ENCODE measurements at places on chromosomes 12 and 14.

- no peak for DNase-seq
Observed at GRCh38 chr12:3032770-3033538, 44.2 kb upstream of the TSPAN9 start.

GRCh38 chr14:89648510-89648909, 231.5 kb upstream of the FOXN3 start:
- no peak for DNase-seq

GRCh38 chr12:104956870-104957718, 996 bp downstream of the SLC41A2 start:
- DNase-seq = no peak

GRCh38 chr12:24911271-24911791, 37.6 kb downstream of the BCAT1 start:
- DNase-seq = peak; percentile 59

GRCh38 chr14:20424851-20425250, 11.1 kb downstream of the KLHL33 start:
- DNase-seq = no peak

DNA sequence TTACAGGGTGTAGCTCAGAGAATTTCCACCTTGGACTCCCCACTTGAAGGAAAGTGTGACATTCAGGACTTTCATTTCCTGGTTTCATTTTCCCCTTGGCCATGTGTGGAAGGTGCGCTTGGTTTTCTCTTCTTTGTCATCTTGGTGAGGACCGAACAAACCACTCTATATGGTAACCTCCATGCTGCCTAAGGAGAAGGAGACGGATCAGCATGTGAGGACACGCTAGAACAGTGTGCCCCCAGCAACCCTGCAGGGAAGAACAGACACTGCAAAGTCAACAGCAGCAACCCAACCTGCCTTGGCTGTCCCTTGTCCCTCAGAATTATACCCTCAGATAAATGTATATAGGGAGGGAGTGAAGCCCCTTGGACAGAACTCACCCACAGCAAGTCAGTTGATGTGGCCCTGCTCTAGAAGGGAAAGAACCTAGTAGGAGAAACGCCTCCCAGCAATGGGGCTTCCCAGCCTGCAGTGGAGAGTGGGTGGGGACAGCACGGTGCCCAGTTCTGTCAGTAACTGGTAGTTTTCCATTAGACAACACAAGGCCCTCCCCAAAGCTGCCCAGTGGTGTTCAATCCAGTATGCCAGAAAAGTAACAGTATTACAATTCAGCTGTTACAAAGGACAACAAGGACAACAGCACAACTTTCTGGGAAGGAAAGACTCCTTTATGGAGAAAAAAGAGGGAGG, 18.9 kb upstream of the COCH start:
- DNase-seq = no peak

- no peak for DNase-seq
Observed at GRCh38 chr14:55707365-55707804, 127.4 kb downstream of the KTN1 start.

DNA sequence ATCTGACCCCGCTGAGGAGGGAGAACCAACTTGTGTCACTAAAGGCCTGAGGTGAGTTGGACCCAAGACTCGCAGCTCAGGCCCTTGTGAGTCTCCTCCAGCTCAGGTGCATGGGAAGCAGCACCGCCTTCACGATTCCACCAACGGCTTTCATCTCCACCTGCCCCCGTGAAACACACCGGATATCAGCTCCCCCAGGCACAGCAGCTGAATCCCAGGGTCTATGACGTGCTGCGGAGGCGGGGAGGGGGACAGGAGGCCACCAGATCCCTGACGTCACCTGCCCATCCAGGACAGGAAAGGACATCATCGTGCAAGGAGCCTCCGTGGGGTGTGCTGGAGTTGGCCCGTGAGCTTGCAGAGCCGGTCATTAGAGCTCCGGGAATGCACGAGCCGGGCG, 18.5 kb upstream of the SFSWAP start:
- no peak for DNase-seq

- no peak for DNase-seq
Observed at GRCh38 chr14:55180006-55180405, 11.4 kb downstream of the DLGAP5 start.

DNA sequence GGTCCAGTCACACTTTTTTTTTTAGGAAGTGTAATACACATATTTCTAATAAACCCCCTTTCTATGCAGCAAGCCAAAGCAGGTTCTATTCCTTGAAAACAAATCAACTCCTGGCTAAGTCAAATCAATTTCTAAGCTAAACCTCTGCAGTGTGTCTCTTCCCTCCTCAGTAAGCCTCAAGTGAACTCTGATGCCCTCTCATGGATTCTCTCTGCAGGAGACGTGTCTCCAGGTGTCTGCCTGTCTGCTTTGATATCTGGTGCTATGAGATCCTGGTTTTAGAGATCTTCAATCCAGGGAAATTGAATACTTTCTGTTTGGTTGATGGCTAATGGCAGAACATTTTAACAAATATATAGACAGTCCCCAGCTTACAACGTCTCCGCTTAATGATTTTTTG, 791.7 kb downstream of the AACS start:
- no peak for DNase-seq

- no peak for DNase-seq
Observed at GRCh38 chr14:34930591-34931091, 52.2 kb upstream of the SRP54 start.

DNA sequence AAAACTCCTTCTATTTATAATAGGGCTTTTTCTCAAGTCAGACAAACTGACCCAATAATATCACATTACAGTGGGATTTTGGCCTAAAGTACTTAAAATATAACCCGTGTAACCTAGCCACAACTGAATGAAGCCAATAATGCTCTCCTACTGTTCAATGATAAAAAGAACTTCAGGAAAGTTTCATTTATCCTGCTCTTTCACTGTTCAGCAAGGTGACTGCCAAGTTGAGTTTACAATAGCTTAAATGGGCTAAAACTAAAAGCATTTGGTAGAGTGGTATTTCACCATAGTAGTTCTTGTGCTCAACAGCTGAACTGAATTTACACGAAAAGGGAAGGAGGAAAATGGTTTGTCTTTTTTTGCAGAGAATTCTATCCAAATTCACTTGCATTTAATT, 49.8 kb downstream of the CNTN1 start:
- DNase-seq = no peak

DNA sequence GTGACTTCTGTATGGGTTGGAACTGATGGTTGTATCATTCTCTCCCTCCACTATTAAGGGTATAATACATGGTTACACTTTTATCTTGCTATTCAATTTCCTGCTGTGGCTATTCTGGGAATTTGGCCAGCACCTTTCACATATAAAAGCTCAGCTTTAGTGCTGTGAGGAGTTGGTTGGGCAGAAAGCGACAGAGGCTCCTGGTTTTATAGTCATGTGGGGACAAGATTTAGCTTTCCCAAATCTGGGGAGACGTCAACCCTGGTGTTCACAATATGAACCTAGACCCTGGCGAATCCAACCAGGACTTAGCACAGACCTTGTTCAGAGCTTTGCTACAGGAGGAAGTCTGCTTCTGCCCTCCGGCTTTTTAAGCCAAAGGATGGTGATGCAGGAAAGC, 36.5 kb downstream of the FOS start:
- no peak for DNase-seq

DNA sequence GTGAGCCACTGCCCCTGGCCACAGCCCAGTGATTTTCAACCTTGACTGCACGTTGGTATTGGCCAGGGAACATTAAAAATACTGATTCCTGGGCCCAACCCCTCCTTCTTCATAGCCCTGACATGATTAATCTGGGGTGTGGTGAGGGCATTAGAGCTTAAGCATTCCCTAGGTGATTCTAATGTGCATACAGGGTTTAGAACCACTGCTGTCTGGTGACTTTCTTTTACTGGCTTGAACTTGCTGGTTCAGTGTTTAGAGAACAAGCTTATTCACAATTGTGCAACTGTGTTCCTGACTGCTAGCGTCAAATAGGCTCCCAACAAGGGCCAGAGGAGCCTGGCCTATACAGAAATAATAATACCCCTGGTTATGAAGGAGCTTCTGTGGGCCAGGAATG, 488.8 kb upstream of the CCDC196 start:
- DNase-seq = no peak

DNA sequence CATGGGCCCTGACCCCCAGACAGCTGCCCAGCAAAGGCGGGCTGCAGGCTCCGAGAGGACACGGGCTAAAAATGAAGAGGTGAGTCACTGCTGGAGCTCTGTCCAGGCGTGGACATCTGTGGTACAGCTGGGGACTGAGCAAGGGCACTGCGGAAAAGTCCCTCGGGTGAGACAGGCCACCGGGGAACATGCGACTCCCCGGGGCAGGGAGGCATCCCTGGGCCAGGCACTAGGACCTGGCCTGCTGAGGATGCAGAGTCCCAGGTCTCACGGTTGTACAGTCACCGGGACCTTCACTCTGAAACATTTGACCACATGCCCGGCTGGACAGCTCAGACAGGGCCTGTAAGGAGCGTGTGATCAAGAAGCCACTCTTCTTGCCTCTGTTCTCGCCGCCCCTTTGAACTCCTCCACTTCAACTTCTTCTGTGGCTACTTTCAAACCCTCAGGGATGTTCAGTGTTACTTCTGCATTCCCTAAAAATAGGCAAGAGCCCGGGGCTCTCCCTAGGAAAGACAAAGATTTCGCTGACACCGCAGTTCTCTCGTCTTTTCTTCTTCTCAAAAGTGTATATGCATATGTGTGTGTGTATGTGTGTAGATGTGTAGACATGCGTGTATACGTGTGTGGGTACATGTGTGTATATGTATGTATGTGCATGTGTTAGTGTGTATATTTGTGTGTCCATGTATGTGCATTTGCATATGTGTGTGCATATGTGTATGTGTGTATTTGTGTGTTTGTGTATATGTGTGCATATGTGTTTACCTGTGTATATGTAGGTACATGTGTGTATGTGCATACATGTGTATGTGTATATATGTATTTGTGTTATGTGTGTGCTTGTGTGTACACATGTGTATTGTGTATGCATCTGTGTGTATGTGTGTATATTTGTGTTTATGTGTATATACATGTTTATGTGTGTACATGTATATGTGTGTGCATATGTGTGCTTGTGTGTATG, 5.0 kb upstream of the RFLNA start:
- no peak for DNase-seq

DNA sequence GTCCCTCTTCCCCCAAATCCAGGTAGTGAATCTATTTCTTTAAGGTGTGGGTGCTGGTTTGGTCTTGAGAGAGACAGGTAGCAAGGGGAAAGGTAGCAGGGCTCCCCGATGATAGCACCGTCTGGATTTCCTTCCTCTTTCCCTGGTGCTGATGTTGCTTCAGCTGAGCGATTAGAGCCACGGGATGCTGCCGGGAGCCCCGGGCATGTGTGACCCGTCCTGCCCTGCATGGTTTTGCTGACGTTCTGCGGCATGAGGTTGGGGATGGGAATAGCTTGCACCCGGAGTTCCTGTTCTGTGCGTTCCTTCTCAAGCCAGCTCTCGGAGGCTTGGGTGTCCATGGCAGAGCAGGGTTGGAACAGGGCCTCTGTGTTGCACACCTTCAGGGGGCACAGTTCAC, 107.3 kb downstream of the TSPAN9 start:
- DNase-seq = no peak

DNA sequence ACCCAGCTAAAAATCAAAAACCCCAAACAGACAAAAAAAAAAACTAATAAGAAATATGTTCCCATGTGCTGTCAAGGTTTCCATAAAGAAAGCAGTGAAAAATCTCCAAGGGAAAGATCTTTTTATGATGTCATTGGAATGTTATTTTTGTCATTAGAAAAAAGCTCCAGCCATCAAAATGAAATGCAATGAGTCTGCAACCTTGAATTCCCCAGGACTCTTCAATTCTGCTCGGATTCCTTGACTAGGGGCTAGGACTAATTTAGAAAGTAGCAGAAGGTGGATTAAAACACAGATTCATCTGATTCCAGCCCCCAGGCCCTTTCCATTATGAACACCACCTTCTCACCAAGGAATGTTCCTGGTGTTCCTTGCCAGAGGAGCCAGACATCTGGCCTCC, 6.0 kb upstream of the PCNX1 start:
- no peak for DNase-seq

DNA sequence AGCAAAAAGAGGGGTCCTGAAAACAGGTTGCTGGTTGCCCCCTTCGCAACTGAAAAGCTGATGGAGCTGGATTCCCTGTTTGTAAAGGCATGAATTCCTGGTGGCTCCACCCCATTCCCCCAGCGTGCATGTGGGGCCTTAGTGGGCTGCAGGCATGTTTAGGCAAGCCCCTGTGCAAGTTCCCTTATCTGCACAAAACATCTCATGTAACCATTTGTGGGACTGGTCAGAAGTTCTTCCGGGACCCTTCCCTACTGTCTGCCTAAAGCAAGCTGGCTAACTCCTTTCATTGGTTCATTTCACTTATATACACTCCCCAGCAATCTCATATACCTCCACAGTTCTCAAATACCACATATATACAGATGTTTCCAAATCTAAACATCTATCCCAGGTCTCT, 24.0 kb upstream of the HIGD1C start:
- DNase-seq = no peak

- no peak for DNase-seq
Observed at GRCh38 chr12:62361048-62361447, 100.8 kb downstream of the USP15 start.

GRCh38 chr14:100988956-100989355, 85.4 kb upstream of the RTL1 start:
- DNase-seq = no peak

DNA sequence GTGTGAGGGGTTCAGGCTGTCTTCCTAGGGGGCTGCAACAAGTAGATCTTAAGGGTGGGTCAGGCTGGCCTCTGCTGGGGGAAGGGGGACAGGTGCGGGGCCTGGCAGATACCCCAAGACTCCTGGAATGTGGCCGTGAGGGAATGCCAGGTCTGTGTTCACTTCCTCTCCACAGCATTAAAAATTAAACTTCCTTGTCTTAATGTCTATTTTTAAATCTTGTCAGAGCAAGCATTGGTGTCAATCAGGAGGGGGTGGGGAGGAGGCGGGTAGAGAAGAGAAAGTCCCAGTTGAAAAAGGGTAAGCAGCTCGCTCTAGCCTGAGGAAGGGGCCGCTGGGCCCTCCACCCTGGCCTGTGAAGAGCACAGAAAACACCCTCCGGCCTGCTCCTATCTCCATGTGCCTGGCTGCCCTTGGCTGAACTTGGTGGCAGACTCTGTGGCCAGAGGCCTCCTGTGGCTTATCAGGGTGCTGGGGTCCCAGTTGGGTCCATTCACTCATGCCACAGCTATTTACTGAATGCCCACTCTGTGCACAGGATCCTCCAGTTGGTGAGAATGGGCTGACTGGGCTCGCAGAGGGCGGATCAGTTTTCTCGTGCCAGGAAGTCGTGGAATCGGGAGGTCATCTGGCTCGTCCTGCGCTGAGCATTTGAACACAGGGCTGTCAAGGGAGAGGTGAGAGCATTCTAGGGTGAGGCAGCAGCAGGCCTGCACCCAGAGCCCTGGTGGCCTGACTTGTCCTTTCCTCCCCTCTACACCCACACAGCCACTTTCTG, 128.8 kb downstream of the TSPAN9 start:
- peak; percentile 50 for DNase-seq

DNA sequence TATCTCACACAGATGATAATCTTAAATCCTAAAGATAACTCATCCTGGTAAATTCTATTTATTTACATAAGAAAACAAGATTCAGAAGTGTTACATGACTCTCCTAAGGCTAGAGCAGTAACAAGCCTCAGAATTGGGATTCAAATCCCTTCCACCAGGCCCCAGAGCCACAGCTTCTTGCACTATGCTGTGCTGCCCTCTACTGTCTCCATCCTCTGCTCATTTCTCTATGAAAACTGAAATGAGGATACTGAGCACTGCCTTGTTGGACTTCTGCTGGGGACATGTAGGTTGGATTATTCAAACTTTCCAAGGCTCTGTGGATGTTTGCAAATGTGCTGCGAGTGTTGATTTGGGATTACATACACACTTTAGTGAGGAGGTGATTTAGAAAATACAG, 23.5 kb upstream of the C12orf50 start:
- DNase-seq = peak; percentile 39

GRCh38 chr12:32688786-32689185, 9.7 kb downstream of the DNM1L start:
- DNase-seq = no peak
